Stimulated activated CD4-positive, alpha-beta T cell treated with anti-CD3 and anti-CD28 coated beads, Interleukin-1b, Interleukin-23, amount 100 ng/mL, for 48 hours (primary cell): ENCODE measurements at places on chromosomes 2 and 18.

DNA sequence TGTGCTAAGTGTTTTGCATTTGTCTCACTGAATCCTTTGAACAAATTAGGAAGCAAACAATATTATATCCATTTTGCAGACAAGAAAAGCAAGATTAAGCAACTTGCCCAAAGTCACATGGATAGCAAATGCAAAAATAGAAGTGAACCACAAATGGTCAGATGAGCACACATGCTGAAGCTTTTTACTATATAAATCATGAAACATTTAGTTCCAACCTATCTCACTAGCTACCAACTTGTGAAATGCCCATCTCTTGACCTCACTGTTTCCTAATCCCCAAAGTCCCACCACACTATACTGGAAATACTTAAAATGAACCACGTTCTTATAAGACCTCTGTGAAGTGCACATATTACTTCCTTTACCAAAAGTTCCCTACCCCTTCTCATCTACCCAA is 380.5 kb downstream of the ERBB4 start:
- no peak for DNase-seq

DNA sequence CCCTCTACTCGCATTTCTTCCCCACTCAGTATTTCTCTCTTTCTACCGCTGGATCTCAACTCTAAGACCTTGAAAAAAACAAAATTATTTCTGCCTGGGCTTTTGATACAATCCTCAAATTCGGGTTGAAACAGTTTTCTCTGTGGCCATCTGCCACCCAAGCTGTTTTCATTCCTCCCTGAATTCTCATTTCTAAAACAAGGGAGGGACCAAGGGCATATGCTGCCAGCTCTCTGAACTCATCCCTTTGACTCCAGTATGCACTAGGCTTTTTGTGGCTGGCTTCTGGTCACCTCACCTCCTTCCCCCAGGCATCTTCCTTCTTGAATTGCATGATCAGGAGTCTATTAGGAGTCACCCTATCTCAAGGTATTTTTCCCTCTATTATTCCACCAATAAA is 49.5 kb downstream of the CCDC148 start:
- DNase-seq, result no peak

GRCh38 chr18:59062643-59063006 is 77.1 kb upstream of the SEC11C start:
- no peak for DNase-seq

DNA sequence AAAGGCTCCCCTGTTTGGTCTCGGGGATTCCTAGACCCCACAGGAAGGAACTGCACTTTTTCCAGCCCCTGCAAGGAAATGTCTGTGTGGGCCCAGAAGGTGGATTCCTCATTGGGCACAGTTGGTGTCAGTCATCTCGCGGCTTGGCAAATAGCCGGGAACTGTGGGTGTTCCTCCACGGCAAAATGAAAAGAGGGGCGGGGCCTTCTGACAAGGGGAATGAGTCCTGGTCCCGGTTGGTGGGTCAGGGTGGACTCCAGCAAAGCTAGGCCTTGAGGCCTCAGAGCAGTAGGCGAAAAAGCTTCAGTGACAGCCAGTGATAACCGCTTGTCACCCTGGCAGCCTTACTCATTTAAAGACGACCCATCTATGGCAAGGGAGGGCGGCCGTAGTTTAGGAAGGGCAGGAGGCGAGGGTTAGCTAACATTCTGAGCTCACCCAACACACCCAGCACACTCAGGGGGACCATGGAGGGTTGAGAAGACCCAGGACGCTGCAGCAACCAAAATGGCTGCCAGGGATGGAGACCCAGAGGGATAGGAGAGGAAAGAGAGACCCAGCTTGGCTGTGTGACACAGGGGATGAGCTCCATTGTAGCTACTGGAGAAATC is 16.5 kb downstream of the SLC4A3 start:
- DNase-seq, result no peak

- DNase-seq, result no peak
Observed at GRCh38 chr2:136764452-136765255, 691 bp upstream of the THSD7B start.

- no peak for DNase-seq
Observed at GRCh38 chr2:47964277-47964676, 58.0 kb upstream of the FBXO11 start.

DNA sequence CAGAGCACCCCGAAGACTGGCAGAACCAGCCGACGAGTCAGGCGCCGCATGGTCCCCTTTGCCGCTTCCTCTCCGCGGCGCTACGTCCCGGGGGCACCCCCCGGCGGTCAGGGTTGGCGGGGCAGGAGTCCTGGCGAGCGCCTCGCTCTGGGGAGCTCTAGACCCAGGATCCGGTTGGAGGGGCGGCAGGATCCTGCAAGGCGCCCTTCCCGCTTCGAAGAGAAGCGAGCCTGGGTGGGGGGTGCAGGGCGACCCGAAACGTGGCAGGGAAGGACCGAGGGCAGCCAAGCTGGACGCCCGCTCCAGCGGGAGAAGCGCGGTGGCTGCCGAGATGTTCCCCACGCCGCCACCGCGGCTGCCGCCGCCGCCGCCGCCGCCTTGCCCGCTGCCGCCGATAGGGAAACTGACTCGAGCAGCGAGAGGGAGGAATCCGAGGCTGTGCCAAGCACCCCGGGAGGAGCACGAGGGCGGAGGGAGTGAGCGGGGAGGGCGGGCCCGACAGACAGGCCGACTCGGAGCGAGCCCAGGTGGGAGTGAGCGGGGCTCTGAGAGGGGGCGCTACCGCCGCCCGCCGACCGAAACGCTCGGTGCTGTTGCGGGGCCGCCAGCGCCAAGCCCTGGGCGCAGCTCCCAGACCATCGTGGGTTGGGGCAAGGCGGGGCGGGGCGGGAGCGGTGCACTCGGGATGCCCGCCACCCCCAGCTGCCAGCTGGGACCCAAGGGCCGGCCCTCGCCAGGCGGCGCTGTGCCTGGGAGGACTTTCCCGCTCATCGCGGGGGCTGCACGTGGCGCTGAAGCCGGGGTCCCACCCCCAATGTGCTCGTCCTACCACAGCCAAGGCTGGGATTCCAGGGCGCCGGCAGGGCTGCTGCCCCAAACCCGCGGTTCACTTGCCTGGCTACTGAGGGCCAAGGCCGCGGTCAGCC is at the start of gene GALNT14:
TSS of gene GALNT14 (minus strand) at position 404 of the 926 bp plus-strand sequence. CDS start at position 50, 354 bp downstream.
- peak; percentile 48 for DNase-seq

GRCh38 chr18:55236150-55236931 is 277.1 kb upstream of the CCDC68 start:
- DNase-seq, result no peak

- DNase-seq, result no peak
Observed at GRCh38 chr2:207969249-207969648, 56.1 kb downstream of the PLEKHM3 start.

DNA sequence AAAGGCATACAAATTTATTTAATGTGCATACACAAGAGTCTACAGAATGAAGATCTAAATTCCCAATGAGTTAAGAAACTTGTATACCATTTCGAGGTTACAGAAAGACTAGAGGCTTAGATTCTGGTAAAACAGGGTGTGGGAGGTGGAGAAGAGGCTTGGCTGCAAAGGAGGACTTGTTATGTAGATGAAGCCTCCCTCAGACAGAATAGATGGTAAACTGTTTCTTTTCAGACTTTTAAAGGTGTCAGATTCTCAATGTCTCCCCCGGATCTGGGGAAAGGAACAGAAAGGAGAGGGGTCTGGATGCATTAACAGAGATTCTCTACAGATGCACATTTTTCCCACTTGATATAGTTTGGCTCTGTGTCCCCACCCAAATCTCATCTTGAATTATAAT is 126.0 kb downstream of the ST6GAL2 start:
- DNase-seq, result no peak

- DNase-seq, result no peak
Observed at GRCh38 chr18:24543086-24543794, 82.8 kb downstream of the HRH4 start.

GRCh38 chr2:149278161-149278871 is 52.1 kb upstream of the LYPD6 start:
- DNase-seq, result no peak

DNA sequence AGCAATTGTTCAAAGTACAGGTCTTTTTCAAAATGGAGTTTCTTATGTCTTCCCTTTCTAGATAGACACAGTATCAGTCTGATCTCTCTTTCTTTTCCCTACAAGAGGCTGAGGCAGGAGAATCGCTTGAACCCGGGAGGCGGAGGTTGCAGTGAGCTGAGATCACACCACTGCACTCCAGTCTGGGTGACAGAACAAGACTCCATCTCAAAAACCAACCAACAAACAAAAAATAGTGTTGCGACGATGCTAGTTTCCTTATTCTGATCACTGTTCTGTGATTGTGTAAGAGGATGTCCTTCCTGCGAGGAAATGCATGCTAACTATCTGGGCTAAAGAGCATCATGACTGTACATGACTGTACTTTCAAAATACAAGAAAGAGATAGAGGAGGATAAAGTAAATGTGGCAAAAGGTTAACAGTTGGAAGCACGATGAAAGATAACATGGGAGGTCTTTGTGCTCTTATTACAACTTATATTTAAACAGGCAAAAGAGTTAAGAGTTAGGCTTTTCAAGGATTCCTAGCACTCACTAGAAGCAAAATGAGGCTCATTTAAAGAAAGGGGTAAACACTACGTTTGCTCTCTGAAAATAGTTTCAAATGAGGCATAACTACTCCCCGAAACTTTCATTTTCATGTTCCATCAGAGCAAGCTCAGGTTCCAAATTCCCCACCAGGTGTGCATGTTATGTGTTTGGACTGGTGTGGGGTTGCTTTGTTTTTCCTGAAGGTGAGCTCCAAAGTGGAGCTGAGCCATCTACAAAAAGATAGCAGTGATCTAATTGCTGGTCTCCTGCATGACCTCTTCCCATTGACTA is 23.8 kb downstream of the SOWAHC start:
- no peak for DNase-seq

GRCh38 chr2:98385050-98385699 is 38.9 kb downstream of the CNGA3 start:
- peak; percentile 79 for DNase-seq
